ENCODE measurements at places on chromosomes 13 and 19.

DNA sequence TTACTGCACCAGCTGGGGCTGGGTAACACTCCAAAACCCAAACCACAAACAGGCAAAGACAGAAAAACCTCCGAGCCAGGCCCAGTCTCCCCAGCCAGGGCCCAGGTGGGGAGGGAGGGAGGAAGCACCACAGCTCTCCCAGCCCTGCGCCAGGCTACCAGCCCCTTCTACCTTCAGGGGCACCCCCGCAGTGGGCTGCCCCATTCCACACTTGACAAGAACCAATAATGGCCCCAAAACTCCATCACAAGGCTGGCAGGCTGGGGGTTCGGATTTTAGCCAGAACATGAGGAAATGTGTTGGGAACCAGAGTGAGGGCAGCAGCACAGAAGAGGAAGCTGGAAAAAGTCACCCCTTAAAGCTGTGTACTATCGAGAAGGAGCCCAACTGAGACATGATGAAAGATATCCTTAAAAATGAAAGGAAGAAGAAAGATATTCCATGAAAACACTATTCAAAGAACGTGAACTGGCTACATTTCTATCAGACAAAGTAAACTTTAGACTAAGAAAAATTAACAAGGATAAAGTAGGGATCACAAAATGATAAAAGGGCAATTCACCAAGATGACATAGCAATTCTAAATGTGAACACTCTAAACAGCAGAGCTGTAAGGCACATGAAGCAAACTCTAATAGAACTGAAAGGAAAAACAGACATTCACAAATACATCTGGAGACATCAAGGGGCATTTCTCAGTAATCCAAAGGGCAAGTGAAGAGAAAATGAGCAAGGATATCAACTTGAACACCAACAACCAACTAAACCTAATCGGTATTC, 12.9 kb downstream of the TUBGCP3 start:
- peak; percentile 37 for DNase-seq

DNA sequence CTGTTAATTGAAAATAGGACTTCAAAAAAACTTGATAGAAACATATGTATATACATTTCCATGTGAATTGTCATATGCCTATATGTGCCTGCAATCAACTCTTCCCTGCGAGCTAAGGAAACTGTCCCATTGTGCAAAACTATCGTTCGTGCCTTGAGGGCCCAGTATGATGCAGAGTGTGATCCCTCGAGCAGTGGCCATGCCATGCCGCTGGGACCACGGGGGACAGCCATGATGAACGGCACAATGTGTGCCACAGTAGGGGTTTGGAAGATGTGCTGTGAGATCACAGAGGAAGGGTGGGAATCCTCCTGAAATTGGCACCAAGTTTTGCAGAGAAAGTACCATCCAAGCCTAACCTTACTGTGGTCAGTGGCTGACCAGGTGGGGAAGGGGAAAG, 118.1 kb upstream of the SOX1 start:
- DNase-seq, result no peak

DNA sequence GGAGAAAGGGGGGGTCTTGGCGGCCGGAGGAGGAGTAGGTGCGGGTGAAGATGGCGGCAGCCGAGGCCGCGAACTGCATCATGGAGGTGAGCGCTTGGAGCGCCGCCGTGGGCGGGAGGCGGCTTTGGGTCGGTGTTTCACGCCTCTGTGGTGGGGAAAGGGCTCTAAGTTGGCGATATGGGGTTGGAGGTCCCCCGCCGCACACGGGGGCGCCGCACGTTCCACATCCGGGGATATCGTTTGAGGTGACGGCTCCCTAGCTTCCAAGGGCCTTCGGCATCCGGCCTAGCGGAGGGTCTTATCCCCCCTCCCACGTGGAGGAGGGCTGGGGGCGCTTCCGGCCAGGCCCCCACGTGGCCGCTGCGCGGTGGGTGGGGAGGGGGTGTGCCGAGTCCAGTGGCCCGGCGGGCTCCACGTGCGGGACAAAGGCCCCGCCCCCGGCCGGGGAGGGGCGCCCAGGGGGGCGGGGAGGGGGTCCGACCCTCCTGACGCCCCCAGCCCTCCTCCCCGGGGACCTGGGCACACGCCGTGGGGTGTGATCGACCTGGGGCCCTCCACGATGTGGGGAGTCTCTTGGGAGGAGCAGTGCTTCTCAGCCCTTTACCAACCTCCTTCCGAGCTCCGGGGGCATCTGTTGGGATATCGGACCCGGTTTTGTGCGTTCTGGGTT, at the start of gene PRMT1:
PRMT1 (plus strand) TSS at position 41 of the 670 bp plus-strand sequence; CDS start at position 51, 10 bp downstream.
- DNase-seq, result peak; percentile 25

- no peak for DNase-seq
Measured at GRCh38 chr13:27578121-27579030, 42.0 kb downstream of the LNX2 start.

DNA sequence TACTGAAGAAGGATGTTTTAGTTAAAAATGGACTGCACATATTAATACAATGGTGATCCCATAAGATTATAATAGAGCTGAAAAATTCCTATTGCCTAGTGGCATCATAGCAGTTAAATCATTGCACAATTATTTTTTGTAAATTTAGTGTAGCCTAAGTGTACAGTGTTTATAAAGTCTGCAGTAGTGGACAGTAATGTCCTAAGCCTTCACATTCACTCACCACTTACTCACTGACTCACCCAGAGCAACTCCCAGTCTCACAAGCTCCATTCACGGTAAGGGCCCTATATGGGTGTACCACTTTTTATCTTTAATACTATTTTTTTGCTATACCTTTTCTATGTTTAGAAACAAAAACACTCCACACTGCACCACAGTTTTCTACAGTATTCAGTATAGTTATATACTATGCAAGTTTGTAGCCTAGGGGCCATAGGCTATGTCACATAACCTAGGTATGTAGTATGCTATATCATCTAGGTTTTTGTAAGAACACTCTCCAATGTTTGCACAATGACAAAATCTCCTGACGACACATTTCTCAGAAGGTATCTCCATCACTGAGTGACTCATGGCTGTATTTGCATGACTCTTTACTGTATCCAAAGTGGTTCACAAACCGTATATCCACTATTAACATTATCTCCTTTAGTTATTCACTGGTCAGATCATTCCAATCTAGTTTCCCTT, 536.0 kb downstream of the KLF12 start:
- DNase-seq, result no peak
